ENCODE measurements at places on chromosomes 13 and 19.
A peak's percentile ranks its signal among the peaks of the same experiment; 100 is the strongest.

DNA sequence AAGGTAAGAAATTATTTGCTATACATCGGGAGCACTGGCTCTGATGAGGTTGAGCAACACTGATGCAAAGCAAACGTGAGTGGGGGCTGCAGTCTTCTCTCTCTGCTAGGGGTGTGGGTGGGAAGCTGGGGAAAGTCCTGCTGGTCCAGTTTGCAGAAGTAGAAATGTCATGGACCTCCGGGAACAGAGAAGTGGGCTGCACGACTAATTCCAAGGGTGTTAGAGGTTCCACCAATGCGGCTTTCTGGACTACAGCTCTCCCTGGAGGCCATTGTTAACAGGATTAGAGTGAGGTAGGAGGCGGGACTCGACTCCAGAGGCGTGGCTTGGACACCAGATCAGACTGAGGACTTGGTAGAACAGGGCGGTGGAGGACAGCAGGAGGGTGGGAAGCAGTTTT, 5.7 kb upstream of the FBXO27 start:
- DNase-seq = no peak

GRCh38 chr19:32877977-32878745, 8.6 kb upstream of the SLC7A9 start:
- DNase-seq = no peak

DNA sequence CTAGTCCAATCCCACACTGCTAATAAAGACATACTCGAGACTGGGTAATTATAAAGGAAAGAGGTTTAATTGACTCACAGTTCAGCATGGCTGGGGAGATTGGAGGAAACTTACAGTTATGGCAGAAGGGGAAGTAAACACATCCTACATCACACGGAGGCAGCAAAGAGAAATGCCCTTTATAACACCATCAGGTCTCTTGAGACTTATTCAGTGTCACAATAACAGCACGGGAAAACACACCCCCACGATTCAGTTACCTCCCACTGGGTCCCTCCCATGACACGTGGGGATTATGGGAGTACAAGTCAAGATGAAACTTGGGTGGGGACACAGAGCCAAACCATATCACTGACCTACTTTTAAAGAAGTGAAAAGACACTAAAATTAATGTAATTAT, 1130.4 kb upstream of the SLC10A2 start:
- no peak for DNase-seq

GRCh38 chr19:12139269-12139668, 881 bp downstream of the ZNF20 start:
- no peak for DNase-seq

GRCh38 chr13:63546524-63546923, 2130.9 kb upstream of the PCDH20 start:
- DNase-seq = no peak

- DNase-seq = no peak
These were observed 4.6 kb upstream of the RFXAP start for GRCh38 chr13:36814465-36814864.

DNA sequence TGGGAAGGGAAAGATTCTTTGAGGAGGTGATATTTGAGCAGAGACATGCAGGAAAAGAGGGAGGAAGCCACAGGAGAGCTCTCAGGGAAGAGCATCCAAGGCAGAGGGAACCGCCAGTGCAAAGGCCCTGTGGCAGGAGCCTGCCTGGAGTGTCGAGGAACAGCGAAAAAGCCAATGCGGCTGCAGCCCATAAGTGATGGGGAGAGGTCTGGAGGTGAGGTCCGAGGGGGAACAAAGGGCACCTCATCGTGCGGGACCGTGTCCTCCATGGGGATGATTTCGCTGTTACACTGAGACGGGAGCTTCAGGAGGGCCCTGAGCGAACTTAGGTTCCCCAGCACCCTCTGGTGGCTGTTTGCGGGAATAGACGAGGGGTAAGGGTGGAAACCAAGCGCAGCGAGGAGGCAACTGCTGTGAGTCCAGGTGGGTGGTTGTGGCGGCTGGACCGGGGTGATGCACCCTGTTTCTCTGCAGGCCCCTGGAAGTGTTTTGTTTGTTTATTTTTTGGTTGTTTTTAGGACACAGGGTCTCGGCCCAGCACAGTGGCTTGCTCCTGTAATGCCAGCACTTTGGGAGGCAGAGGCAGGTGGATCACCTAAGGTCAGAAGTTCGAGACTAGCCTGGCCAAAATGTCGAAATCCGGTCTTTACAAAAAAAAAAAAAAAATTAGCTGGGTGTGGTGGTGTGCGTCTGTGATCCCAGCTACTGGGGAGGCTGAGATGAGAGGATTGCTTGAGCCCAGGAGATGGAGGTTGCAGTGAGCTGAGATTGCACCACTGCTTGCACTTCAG, 5.9 kb upstream of the EHD2 start:
- DNase-seq = peak; percentile 10

DNA sequence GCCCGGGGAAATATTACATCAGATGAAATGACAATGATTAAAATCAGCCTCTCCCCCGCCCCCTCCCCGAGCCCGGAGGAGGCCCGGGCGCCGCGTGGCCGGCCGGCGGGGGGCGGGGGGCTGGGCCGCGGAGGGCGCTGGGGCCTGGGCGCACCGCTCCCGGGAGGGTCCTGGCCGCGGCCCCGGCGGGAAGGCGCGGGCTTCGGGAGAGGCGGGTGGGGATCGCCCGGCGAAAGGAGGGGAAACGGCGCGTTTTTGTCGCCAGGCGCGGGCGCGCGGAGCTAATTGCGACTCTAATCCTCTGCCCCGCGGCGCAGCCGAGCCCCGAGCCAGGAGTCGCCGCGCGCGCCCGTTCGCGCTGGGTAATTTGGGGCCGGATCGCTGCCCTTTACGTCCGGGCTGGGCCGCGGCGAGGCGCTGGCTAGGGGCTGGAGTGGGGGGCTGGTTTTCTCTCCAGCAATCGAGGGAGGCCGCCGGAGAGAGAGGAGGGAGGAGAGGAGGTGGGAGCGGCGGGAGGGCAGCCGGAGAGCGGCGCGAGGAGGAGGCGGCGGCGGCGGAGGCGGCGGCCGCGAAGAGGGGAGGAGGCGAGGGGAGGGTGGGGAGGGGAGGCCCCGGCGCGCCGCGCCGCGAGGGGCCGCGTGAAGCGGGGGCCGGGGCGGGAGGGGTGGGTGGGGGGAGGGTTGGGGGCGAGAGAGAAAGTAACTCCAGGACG, at the start of gene KCTD15:
TSS of gene KCTD15 (plus strand) at position 707 of the 712 bp plus-strand sequence. CDS start 3,585 bp downstream, outside the sequence.
- DNase-seq = no peak

DNA sequence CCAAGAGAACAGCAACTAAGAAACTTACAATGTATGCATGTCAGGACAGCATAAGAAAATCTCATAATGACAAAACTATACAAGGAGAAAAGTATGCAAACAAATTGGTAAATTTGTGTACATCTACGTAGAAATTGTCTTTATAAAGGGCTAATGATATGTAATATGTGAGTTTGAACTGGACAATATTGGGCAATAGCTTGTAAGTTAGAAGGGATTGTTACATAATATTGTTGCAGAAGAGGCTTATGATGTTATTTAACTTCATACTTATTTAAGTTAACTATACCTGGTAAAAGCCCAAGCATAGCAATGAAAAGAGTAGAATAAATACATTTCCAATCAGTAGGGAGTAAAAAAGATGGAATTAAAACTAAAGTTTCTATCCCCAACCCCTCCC, 134.0 kb downstream of the MAB21L1 start:
- no peak for DNase-seq

DNA sequence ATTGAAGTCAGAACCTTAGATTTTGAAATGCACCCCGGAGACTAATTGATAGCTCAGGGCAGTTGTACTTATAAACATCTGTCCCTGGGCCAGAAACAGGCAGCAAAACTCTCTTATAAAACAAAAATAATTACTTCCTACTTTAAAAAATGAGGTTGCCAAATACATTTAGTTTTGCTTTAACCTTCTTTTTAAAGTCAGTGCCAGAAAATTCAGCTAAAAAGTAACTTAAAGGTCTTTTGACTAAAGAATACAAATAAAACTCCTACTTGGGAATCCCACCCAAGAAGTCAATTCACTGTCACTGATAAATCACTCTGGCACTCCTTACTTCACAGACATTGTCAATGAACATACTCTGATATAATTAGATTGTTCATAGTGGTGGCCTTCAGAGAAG, 60.7 kb downstream of the DOCK9 start:
- no peak for DNase-seq

GRCh38 chr13:41939398-41939797, 21.5 kb downstream of the VWA8 start:
- no peak for DNase-seq

Measured in SHP77 treated with DMSO at 0.1 percent for 48 hours (cell line).